Mesenchymal stem cell (in vitro differentiated cells and primary cell): ENCODE measurements at places on chromosomes 7 and 10.

- no peaks in the 10 kb centered on the region for H3K4me1 ChIP-seq
- DNase-seq, result peak; percentile 31
- H3K27me3 ChIP-seq, result no peaks in the 10 kb centered on the region
- no peaks in the 10 kb centered on the region for H3K36me3 ChIP-seq
- H3K27ac ChIP-seq, result no peak overlapping the region
- H3K4me3 ChIP-seq, result no peak overlapping the region
Measured at GRCh38 chr7:20954711-20955619, 168.3 kb upstream of the SP8 start.

- H3K27ac ChIP-seq, result no peak overlapping the region
- no peak for DNase-seq
- H3K36me3 ChIP-seq, result no peaks in the 10 kb centered on the region
- H3K27me3 ChIP-seq, result peaks cover 56% of the 10 kb centered on the region
Measured at GRCh38 chr10:71308985-71309384, 10.1 kb upstream of the SLC29A3 start.

DNA sequence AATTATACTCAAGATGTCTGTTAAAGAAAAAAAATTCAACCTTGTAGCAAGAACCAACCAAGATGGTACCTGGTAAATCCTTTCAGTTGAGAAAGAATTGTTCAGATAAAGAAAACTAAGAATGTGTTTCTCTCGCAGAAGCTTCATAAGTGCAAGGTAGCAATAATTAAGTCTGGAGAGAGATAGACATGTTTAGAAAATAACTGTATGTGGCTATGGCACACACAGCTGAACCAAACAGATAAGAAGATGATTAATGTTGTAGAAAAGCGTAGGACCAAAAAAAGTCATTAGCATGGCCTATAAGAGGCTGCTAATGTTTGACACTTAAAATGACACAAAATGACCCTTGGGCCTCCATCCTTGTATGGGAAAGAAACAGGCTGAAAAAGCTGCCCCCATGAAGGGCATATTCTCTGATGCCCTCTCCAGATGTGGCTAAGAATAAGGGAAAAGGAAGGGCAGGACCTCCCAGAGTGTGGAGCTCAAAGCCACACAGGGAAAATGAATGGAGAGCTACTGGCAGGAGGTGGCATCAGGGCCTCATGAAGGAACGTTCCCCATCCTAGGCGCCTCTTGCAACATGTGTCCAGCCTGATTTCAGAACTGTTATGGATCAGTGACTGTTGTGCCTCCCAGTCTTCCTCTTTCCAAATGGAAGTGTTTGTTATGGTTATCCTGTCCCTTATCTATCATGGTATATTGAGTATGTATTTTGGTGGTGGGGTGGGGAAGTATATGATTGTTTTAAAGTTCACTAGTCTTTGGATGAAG is 30.7 kb downstream of the TLL2 start:
- peaks cover 44% of the 10 kb centered on the region for H3K27me3 ChIP-seq
- no peak overlapping the region for H3K27ac ChIP-seq
- no peak for DNase-seq
- peaks cover 5% of the 10 kb centered on the region for H3K4me1 ChIP-seq
- H3K36me3 ChIP-seq, result peaks cover 23% of the 10 kb centered on the region
- no peak overlapping the region for H3K4me3 ChIP-seq

DNA sequence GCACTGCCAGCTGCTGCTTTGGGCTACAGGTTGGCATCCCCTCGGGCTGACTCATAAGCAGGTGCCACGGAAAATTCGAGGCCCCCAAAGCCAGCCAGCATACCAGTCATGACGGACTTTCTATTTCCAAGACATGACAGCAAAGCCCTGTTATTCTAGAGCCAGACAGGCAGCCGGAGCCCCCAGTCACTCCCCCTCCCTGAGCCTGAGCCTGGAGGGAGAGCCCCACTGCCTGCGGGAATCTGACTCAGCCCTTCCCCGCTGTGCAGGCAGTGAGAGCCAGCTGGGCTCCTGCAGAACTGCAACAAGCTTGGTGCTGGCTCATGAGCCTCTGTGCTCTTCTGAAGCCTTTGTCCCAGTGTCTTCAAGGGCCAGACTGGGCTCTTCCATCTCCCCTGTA is 15.8 kb downstream of the BTBD16 start:
- H3K4me3 ChIP-seq, result no peak overlapping the region
- H3K27ac ChIP-seq, result peak overlapping the region; percentile 75
- H3K36me3 ChIP-seq, result no peaks in the 10 kb centered on the region
- DNase-seq, result peak; percentile 79
- no peaks in the 10 kb centered on the region for H3K27me3 ChIP-seq

GRCh38 chr7:101299511-101300464 is 21.8 kb downstream of the IFT22 start:
- no peak overlapping the region for H3K27ac ChIP-seq
- H3K4me3 ChIP-seq, result no peak overlapping the region
- peak; percentile 33 for DNase-seq
